ENCODE measurements at places on chromosomes 6 and 20.

DNA sequence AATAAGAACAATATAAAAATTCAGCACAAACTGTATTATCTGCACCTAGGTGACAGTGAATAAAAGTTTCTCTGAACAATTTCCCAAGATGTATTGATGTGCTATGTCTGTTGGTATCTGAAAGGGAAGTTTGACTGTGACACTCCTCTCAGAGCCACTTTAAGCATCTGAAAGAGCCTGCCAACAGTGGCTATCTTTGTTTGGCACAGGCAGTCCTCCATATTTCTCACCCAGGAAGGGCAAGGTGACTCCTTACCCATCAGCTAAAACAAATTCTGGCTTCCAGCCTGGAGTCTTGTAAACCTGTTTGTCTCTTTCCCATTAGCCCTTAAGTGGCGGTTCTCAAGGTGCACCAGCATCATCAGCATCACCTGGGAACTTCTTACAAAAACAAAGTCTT, 122.4 kb upstream of the VGLL2 start:
- DNase-seq: no peak

- no peak for DNase-seq
These were observed 246.2 kb upstream of the NRSN1 start for GRCh38 chr6:23879816-23880215.

DNA sequence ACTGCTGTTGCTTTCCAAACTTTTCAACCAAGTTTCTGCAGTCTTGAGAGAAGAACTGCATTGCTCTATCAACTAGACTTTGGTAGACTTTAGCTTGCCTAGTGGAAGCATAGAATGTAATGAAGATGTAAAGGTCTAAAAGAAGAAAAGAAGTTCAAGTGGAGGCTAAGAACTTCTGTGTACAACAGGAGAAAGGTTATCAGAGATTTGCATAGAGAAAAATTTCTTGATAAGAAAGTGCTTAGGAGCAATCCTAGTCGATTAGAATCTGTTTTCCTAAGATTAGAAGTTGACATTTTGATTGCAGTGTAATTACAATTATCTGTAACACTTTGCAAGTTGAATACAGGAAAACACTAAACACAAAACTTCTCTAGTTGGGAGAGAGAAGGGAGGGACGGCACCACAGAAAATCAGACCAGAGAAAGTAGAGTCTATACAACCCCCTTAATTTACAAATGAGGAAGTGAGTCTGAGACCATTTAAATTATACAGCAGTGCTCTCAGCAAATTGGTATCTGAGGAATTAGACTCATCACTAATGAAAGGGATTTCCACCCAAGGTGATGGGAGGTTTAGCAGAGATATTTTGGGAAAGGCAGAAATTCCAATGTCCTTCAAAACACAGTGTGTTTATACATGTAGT, 194.3 kb upstream of the MARCKS start:
- no peak for DNase-seq

GRCh38 chr6:55882718-55883569, 7.6 kb upstream of the BMP5 start:
- DNase-seq: no peak

GRCh38 chr20:14142171-14142570, 146.9 kb downstream of the MACROD2 start:
- no peak for DNase-seq

- DNase-seq: no peak
These were observed 232.7 kb upstream of the TENT5A start for GRCh38 chr6:81985191-81985590.

- no peak for DNase-seq
These were observed 20.1 kb downstream of the TRIM27 start for GRCh38 chr6:28903686-28904085.

DNA sequence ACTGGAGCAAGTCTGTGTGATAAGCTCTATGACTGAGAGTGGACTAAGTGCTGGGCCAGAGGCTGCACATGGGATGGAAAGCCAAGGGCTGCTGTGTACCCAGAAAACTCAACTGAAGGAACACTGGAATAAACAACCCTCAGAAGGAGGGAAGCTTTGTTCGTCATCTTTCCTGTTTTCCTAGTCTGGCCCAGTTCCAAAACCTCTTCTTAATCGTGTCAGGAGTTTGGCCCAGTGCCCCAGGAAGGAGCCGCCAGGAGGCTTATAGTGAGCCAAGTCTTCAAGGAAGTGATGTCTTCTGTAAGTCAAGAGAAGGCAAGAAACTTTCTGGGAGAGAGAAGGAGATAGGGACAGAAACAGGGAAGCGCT, 23.3 kb upstream of the TOP1 start:
- no peak for DNase-seq

DNA sequence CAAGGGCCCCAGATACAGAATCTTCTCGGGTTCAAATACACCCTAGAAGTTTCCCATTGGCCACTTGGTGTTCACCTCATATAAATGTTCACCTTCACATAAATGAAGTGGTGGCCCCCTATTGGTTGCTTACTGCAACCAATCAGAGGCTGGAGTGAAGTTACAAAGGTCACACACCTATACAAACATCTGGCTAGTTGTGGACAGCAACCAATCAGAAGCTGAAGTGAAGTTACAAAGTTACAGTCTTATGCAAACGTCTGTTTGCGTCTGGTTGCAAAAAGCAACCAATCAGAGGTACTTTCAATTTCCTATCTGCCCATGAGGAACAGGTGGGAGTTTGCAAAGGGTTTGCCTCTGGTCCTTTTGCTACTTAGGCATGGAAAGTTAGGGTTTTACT, 206.5 kb upstream of the BMP2 start:
- no peak for DNase-seq

- no peak for DNase-seq
These were observed 54.8 kb downstream of the TNFRSF21 start for GRCh38 chr6:47254906-47255305.

- no peak for DNase-seq
These were observed 43.1 kb downstream of the BLTP3A start for GRCh38 chr6:34834789-34835518.

GRCh38 chr6:53250176-53251032, 98.3 kb downstream of the ELOVL5 start:
- DNase-seq: no peak

GRCh38 chr6:166830891-166831363, 125.4 kb downstream of the RNASET2 start:
- no peak for DNase-seq

DNA sequence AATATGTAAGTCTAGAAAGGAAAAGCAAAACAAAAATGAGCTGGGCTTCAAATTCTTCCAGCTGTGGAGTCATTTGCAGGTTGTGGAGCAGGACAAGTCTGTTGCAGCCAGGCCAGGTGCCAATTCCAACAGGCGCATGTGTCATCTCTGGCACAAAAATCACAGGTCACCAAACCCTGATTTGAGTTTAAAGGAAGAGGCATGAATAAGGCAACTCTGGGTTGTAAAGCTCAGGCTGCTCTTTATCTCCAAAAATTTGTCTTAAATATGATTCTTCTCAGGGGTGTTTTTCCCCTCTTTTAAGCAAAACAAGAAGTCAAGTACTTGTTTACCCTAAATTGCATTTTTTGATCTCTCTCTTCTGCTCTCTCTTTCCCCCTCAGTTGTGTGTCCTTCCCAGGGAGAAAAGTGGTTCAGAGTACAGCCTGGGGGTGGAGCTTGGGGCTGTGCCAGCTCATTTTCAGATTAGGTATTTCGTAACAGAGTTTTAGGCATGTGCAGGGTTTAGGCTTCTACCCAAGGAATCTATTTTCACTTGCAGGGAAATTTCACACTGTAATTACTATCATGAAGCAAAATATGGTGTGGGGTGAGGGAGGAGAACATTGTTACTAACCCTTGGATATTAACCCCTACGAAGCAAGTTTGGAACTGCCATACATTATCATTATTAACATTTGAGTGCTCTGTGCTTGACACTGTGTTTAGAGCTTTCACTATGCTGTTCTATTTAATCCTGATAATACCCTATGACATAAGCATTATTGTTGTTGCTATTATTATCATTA, 8.3 kb upstream of the NCOA3 start:
- DNase-seq: no peak

DNA sequence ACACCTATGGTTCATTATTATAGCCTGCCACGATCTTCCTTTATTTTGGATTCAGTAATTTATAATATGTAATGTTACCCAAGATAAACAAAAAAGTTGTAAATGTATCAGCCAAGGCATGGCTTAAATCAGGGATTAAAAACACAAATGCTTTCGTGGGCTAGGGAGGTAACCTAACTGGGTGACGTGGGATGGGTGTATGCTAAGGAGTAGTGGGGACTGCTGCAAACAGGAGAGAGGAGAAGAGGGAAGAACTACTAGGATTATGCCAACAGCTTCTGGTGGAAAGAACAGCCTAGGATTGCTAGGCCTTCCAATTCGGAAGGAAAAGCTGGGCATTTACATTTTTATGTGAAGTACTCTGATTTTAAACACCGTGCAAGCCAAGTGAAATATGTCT, 244.8 kb upstream of the POU3F2 start:
- DNase-seq: no peak

GRCh38 chr20:47814632-47815415, 29.5 kb upstream of the SULF2 start:
- DNase-seq: no peak

DNA sequence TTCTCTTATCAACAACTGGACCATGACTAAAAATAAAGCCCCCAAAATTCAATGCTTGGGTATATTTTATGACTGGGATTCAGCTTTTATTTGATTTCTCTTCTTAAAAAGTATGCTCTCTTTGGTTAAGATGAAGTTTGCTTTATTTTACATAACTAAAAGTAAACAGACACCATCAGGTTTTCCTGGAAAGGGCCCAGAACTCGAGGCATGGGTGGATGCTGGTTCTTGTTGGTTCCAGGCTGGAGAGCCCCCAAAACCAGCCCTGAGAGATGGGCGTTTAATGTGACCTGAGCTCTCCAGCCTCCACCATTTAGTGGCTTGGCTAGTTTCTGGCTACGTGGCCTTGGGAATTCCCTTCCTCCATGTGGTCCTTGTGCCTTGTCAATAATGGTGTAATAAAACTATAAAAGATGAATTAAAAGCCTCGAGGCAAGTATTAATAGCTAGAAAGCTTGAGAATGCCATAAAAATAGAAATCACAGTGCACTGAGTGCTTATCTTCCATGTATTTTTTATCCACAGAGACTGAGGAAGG, 34.1 kb downstream of the BANF2 start:
- DNase-seq: no peak

DNA sequence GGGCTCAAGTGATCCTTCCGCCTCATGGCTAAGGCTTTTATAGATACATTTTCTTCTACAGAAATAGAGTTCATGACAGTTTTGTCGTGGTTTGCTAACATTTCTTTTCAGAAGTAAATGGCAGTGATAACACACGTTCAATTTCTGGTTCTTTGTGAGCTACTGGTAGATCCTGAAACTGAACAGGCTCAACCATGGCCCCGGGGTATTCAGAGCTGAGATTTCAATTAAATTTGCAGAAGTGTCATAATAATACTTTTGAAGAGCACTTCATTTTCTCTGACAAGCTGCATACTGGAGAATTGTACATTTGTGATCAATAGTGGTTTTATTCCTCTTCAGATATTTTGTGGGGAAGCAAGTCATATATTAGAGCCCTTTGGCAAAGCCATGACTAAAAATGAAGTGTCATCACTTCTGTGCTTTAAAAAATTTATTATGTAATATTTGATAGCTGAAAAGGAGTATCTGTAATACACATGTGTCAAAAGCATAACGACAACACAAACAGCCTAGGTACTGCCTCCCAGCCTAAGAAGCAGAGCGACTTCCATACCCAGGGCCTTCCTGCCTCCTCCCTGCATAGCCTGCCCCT, 84.3 kb upstream of the SCP2D1 start:
- DNase-seq: no peak

DNA sequence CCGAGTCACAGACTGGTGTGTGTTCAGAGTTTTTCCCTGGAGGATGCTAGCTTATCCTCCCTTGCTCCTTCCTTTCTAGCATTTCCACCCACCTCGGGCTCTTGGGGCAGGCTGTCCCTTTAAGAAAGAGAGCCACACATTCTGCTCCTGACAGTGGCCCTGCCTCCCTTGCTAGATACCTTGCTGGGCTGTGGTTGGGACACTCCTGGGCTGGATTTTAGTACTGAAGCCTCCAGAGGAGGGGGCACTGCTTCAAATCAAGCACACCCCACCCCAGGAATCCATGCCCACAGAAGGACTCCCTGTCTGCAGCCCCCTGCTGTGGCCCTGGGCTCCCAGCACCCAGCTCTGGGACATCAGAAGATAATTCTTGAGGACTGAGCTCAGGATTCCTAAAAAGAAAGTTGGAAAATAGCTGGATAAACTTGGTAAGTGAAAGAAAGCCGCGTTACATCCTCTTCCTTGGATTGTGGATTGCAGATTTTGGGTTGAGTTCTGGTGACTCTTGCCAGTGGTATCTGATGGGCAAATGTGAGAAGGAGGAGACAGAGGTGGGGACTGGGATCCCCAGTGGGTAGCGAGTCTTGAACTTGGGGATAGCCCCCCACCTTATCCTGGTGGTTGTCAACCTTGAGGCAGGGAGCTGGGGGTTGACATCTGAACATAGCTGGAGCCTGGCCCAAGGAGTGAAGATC, 29.0 kb downstream of the DAAM2 start:
- DNase-seq: no peak

- no peak for DNase-seq
These were observed 2.4 kb upstream of the PKHD1 start for GRCh38 chr6:52089758-52090348.

DNA sequence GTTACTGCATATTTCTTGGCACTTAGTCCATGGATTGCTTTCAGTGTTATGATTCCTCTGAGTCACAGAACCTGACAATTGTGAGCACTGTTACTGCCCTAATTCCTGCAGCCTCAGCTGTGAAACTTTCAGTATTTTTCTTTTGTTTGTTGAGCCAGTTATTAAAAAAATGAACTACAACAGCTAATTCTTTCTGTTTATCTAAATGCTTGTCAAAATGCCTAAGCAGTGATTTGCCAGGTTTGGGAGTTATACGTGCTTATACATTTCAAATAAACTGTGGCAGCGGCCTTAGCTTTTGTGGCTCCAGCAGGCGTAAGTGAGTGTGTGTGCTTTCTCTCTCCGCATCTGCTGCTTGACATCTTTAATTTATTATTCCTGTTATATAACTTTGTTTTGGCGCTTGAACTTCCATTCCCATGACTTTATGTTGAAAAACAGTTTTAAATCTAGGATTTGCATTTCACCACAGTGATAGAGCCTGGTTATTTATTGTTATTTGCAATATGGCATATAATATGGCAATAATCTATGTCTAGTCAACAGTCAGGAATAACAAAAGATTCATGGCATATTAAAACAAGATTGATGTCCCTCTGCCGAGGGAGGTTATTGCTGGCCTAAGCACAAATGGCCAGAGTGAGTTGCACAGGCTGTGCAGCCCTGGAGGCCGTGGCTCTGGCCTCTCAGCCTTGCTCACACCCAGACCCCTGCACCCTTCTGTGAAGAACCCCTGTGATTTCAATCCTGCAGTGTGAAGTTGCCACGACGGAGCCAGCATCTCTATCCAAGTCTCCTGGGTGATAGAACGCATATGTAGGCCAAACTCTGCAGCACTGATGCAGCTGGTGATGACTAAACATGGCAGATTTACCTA, 303.4 kb downstream of the THBS2 start:
- DNase-seq: no peak

- DNase-seq: no peak
These were observed 199.3 kb downstream of the LRFN2 start for GRCh38 chr6:40387871-40388264.

DNA sequence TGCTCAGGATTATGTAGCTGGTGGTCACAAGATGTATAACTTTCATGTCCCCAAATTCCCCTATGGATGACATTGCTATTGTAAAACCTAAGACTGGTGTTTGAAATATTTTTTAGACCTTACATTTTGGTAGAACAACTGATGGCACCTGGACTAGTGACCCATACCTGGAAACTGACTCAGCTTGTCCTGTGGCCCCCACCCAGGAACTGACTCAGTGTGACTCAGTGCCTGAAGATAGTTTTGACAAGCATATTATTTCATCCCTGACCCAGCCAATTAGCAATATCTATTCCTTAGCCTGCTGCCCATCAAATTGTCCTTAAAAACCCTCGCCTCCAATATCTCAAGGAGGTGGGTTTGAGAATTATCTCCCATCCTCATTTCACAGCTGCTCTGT, 90.9 kb upstream of the GRIK2 start:
- DNase-seq: no peak
